ENCODE measurements at places on chromosomes 12 and 14.

GRCh38 chr12:108759924-108760323 lies 28.6 kb upstream of the CORO1C start:
- no peak for DNase-seq

DNA sequence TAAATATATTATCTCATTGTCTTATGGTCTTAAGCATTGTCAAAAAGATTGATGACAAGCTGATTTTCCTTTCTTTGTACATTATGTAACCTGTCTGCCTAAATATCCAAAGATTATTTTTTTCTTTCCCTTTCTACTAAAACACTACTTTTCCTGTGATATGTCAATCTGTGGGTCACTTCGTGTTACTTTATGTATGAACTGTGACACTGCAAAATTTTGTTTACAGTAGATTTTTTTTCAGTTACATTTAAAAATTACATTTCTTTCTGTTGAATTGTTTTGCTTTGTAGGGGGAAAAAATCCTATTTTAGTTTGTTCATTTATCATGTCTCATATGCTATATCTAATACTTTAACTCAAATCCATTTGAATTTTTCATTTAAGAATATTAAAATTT lies 392.3 kb upstream of the ATXN7L3B start:
- no peak for DNase-seq

DNA sequence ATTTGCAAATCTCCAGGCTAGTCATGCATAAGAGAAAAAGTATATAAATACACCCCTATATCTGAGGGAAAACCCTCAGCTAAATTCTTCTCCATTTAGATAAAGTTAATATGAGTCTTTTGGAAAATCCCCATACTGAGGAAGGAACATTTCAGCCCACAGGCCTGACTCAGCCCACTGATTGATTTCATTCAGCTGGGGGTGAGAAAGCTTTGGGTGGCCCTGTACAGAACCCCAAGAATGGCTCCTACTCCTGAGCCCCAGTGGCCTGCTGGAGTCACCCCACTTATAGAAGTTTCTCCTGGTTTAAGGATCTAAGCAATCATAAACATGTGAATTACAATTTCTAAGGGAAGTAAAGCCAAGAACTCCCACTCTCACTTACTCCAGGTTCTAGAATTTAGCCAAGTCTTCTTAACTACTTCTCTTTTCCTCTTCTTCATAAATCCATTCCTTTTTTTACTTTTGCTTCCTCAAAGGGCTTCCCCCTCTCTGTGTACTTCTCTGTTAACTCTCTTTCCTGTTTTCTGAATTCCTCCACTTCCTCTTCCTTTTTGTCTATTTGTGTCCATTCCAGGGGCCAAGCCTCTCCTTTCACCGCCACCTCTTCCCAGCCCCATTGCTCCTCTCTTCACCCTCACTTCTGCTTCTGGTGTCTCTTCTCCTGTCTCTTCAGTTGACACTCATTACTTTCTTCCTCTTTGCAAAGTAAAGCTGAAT lies 21.0 kb downstream of the RTN1 start:
- no peak for DNase-seq

GRCh38 chr12:100797786-100798185 lies 3.2 kb downstream of the ANO4 start:
- DNase-seq, result no peak
